ENCODE measurements at places on chromosomes 16 and 17.

- no peak for DNase-seq
Observed at GRCh38 chr16:2586241-2586640, 48.4 kb downstream of the PDPK1 start.

DNA sequence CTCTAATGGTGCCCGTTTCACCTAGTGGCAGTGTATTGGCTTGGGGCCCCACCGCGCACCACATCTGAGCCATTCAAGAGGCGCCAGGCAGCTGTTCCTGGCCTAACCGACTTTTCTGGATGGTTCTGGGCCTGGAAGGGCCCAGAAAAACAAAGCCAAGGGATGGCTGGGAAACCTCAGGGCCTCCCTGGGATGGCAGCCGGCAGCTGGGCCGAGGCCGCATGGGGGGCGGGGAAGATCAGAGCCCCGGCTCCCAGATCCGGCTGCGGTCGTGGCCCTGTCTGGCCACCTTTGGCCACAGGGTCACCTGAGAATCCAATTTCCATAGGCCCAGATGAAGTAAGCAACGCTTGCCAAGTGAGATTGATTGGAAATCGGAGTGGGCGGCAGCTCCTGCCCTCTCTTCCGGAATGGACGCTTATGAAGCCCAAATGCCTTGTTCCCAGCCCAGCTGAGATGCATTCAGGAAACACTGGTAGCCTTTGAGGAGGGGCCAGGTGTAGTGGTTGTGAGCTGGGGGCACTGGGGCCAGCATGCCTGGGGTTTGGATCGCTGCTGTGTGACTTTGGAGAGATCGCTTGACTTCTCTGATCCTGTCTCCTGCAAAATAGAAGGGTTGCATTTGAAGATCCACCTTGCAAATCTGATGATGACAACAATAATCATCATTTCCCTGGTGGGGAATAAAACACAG is 163.8 kb upstream of the GSE1 start:
- DNase-seq = no peak

- no peak for DNase-seq
Observed at GRCh38 chr16:11742093-11742535, 543 bp downstream of the TXNDC11 start.

DNA sequence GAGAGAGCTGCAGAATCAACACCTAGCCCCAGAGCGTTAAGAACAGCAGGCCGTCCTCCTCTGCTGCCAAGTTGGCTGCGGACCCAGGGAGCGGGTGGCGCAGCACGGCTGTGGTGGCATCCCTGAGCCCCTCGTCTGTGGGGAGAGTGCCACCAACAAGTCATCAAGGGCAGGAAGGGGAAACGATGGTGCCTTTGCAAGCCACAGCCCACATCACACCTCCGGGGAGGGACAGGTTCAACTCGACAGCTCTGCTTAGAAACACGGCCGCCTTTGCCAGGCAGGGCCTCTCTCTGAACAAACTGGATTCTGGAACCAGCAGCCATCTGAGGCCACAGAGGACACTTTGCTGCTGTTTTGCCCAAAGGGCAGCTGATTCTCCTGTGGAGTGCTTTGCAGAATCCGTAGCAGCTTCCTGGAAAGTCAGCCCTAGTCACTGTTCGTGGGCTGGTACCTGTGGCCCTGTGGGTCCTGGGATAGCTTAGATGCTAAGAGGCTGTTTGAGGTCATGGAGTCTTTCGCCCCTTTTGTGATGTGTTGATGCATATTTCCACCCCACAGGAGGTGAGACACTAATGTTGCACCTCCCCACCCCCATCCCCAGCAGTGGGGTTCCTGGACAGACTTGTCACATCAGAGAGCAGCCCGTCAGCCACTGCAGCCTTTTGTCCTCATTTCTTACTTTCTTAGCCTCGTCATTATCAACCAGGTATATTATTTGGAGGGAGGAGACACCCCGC is 270.6 kb downstream of the CPPED1 start:
- no peak for DNase-seq

- no peak for DNase-seq
Observed at GRCh38 chr16:69109486-69110270, 4.2 kb downstream of the HAS3 start.

- DNase-seq = no peak
Observed at GRCh38 chr17:70405492-70406220, 236.3 kb downstream of the KCNJ2 start.

- DNase-seq = no peak
Observed at GRCh38 chr17:78132767-78133178, 2.2 kb downstream of the TMC8 start.

- no peak for DNase-seq
Observed at GRCh38 chr16:63613701-63614100, 1508.2 kb downstream of the CDH11 start.

GRCh38 chr16:75702242-75702641 is 981 bp upstream of the DUXB start:
- DNase-seq = no peak

DNA sequence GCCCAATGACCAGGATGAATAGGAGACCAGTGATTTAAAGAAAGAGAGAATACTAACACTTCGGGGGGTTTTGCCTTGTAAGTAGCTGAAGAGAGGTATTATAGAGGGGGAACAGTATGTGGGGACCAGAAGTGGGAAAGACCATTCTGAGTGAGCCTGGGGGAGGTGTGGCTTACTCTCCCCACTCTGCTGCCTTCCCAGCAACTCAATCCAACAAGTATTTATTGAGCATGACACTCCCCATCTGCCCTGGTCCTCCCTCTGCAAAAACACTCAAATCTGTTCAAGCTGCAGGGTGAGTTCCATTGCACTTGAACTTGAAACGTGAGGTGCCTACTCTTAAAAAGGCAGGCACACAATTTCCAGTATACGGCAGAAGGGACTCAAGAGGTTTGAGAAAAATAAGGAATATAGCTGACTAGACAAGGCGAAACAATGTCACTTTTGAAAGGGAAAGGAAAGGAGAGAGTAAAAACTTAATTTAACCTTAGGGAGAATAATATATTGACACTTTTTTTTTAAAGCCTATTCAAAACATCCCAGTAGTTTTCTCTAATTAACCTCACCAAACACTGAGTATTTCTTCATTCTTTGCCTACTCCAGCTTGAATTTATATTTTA is 8.2 kb downstream of the FAM117A start:
- DNase-seq = no peak

DNA sequence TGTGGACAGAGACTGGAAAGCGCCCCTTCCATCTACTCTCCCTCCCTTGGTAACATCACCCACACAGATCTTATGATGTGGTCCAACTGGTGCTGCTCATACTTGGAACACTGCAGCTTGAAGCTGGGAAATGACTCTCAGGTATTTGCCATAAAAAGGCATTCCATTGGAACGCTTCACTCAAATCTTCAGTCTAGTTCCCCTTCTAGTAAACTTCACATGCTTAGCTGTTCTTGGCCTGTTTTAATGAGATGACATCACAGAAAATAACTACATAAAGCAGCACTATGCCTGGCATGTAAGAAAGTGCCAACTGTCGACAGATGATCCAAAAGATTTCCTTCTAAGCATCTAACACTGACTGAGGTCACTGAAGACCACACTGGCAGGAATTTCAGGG is 9.3 kb downstream of the ZNF263 start:
- no peak for DNase-seq

DNA sequence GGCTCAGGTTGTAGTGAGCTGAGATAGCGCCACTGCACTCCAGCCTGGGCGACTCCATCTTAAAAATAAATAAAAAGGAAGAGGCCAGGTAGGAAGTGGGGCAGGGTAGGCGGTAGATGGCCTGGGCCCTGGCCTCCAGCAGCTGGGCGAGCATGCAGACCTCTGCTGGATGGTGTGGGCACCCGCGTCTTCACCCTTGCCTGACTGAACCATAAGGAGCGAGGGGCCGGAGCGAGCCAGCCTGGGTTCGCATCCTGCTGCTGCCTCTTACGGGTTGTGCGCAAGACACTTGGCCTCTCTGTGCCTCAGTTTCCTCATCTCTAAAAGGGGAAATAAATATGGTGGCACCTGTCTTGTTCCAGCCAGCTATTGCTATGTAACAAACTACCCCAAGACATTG is 146.1 kb upstream of the GSE1 start:
- no peak for DNase-seq

- no peak for DNase-seq
Observed at GRCh38 chr17:39794249-39794970, 56.7 kb downstream of the GRB7 start.

- no peak for DNase-seq
Observed at GRCh38 chr17:79892457-79893241, 53.4 kb upstream of the CBX4 start.

GRCh38 chr17:21293831-21294210 is 9.3 kb downstream of the MAP2K3 start:
- no peak for DNase-seq

- peak; percentile 26 for DNase-seq
Observed at GRCh38 chr17:30376621-30377452, 1.9 kb upstream of the CPD start.

DNA sequence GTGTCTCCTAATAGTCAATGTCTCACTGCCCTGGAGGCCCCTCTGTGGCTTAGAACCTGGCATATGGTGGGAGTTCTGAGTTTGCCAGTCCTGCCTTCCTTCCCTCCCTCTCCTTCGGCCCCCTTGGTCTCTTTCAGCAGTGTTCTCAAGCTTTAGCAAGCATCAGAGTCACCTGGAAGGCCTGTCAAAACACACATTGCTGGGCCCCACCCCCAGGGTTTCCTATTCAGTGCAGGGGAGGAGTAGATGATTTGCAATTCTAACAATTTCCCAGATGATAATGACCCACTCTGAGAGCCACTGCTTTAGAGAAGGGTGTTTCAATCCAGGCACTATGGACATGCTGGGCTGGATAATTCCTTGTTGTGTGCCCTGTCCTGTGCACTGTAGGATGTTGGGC is 26.4 kb upstream of the TMEM220 start:
- no peak for DNase-seq

DNA sequence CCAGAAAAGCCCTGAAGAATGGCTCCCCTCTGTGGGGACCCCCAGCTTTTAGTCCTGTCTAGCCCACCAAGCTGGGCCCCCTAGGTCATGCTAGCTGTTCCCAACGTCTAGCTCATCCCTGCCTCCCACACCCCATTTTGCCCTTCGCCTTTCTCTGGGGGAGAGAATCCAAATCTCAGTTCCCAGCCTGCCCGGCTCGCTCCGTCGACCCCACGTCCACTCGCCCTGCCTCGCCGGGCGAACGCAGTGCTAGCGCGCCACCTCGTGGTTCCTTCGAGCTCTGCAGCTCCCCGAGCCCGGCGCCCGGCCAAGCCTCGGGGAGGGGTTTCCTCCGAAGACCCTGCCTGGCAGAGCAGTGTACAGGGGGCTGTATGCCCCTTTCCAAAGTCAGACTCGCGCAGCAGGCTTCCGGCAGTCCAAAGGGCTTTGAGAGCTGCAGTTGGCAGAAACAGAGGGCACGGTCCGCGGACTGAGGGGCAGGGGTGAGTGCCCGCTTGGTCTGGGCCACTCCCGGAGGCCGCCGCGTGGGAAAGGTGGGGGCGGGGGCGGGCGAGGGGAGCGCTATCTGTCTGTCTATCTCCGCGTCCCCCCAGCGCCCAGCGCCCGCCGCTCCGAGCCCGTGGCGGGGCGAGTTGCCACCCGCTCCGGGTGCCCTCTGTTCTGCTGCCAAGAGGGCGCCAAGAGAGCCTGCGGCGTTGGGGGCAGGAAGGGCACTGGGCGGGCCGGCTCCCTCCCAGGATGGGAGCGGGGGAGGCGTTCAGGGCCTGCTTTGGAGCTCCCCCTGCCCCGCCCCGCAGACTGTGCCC is 1.7 kb upstream of the DLX3 start:
- peak; percentile 61 for DNase-seq

GRCh38 chr17:39599665-39600231 is 8.0 kb downstream of the NEUROD2 start:
- DNase-seq = no peak

DNA sequence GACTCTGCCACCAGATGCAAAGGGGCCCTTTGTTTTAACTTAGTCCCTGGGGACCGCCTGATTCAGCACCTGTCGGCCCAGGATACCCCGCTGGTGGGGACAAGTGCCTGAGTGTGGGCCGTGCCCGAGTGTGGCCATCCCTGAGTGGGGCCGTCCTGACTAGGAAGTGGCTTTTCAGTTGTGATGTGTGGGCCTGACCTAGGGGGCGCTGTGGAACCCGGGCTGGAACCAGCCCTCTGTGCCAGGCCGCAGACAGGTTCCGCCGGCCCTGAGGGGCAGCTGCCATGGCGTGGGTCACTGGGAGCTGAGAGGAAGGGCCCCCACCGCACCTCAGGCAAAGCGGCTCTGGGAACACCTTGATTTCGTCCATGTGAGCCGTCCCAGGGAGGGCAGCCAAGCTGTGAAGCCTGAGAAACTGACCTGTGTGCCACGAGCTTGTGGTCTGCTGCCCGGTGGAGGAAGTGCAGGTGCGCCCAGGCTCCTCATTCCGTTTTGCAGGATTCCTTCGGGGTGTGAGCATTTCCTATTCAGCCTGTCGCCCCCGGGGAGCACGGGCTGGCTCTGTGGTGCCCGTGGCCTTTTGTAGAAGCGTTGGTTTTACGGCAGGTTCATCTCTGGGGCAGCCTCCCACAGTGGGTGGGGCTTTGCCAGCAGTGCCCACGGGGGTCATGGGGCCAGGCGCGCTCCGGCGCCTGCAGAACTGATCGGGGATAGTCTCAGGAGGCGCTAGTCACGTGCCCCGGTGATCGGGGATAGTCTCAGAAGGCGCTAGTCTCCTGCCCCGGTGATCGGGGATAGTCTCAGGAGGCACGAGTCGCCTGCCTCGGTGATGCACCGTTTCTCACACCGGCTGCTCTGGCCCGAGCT is 5.3 kb downstream of the RPL13 start:
- DNase-seq = no peak

GRCh38 chr17:58532555-58532951 is 18.1 kb upstream of the MTMR4 start:
- no peak for DNase-seq

- no peak for DNase-seq
Observed at GRCh38 chr17:28519236-28519635, 13.1 kb downstream of the FOXN1 start.

DNA sequence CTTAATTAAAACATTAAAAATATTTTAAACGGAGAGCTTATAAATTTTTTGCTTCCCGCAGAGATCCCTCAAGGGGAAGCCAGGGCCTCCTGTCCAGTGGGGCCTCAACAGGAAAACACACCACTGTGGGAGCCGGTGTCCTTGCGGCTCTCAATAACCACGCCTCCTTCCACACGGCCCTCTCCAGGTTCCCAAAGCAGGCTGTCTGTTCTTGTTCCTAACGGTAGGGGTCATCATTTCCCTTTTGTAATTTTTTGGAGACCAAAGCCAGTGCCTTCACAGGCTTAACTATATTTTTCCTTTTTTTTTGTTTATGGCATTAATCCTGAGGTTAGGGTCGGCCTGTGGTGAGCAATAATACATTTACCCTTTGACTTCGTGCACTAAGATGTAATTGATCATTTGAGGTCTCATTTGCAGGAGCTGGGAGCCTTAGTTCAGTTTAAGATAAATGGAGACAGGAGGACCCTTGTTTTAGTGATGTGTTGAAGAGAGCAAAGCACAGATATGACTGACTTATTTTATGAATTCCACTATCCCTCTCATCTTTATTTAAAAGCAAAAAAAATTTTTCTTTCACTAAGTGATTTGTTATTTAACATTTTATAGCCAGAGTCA is 77.5 kb upstream of the N4BP1 start:
- no peak for DNase-seq

Data from stimulated activated CD4-positive, alpha-beta T cell treated with anti-CD3 and anti-CD28 coated beads, TNF-alpha, amount 100 ng/mL, for 4 hours (primary cell).